Gastrocnemius medialis (tissue), 4 donors: ENCODE measurements at places on chromosomes 5 and 9. TPM values are rescaled to one million over a fixed set of nuclear protein-coding genes. Genes with fewer than 3 reads are reported as not detected.

GRCh38 chr5:143683459-143683858 is 128.5 kb upstream of the HMHB1 start:
- no peak for DNase-seq
- no peak overlapping the region for H3K27ac ChIP-seq

- no peaks in the 10 kb centered on the region for H3K27me3 ChIP-seq
- no peaks in the 10 kb centered on the region for H3K36me3 ChIP-seq
- no peak overlapping the region for H3K4me3 ChIP-seq
- DNase-seq = no peak
- H3K4me1 ChIP-seq = no peaks in the 10 kb centered on the region
Observed at GRCh38 chr5:23217159-23217558, 290.2 kb upstream of the PRDM9 start.

DNA sequence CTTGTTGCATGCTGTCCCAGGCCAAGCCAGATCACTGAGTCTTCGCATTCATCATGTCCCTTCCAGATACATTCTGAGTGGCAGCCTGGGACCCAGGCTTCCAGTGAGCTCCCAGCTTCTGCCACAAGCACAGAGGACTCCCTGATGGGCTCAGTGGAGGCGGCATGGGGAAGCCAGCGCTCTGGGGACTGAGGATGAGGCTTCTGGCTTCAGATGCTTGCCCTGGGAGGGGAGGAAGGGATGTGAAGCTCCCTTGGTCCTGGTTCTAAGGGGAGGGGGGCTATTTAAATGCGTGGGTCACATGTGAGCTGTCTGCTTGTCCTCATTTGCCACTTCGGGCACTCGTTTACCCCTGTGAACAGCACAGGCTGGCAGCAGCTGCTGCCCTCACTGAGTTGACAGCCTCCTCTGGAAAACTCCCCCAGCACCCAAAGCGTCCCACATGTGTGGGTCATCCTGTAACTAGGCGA is 174.0 kb downstream of the NR3C1 start:
- peaks cover 38% of the 10 kb centered on the region for H3K4me1 ChIP-seq
- H3K4me3 ChIP-seq = no peak overlapping the region
- peak overlapping the region; percentile 61 for H3K27ac ChIP-seq
- DNase-seq = no peak
- H3K36me3 ChIP-seq = no peaks in the 10 kb centered on the region

DNA sequence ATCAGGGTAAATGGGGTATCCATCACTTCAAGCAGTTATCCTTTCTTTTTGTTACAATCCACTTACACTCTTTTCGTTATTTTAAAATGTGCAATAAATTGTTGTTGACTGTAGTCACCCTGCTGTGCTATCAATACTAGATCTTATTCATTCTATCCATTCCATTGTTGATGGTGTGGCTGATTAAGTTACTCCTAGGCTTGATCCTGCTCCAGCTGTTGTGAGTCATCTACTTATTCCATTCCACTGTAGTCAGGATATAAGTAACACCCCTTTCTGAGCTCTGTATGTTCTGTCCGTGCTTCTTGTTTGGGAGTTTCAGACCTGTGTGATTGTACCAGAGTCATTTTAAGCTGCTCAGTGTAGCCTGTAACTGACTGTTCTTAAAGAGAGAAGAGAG is 122.5 kb upstream of the RUSC2 start:
- peak; percentile 65 for DNase-seq
- peaks cover 45% of the 10 kb centered on the region for H3K4me1 ChIP-seq
- H3K4me3 ChIP-seq = no peak overlapping the region
- H3K36me3 ChIP-seq = no peaks in the 10 kb centered on the region

GRCh38 chr9:3857091-3857490 is 331.3 kb upstream of the RFX3 start:
- no peaks in the 10 kb centered on the region for H3K4me1 ChIP-seq
- no peaks in the 10 kb centered on the region for H3K36me3 ChIP-seq
- H3K27ac ChIP-seq = no peak overlapping the region
- no peak overlapping the region for H3K4me3 ChIP-seq

- H3K27me3 ChIP-seq = no peaks in the 10 kb centered on the region
- DNase-seq = no peak
- H3K4me3 ChIP-seq = no peak overlapping the region
Observed at GRCh38 chr5:12661617-12662370, 757.5 kb upstream of the CTNND2 start.

DNA sequence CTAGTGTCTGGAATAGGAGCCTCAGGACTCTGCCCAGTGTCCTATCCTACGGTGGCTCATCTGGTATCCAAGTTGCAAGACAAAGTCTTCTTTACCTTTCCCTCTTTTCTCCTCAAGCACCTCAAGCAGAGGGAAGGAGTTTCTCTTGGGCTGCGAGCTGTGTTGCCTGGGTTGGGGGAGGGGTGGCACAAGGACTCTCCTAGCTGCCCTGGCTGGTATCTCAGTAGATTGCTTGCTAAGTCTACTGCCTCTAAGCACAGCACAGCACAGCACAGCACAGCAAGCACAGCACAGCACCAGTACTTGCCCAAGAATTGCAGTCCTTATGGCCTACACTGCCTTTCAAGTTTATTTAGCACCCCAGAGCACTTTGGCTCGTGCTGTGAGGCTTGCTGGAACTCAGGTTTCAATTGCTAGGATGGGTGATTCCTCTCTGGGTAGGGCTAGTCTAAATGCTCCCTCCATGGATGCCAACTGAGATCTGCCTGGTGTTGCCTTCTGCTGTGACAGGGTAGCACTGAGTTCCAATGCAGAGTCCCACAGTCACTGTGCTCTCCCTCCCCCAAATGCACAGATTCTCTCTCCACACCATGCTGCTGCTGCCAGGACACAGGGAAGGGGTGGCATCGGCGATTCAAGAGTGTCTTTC is 213.1 kb upstream of the POU5F2 start:
- no peak overlapping the region for H3K27ac ChIP-seq
- H3K4me3 ChIP-seq = no peak overlapping the region
- no peaks in the 10 kb centered on the region for H3K36me3 ChIP-seq
- DNase-seq = no peak

Gene SLC45A2
- total RNA-seq = not detected
